Glomerular endothelial cell (primary cell): ENCODE measurements at places on chromosomes 1 and 21. TPM values are rescaled to one million over a fixed set of nuclear protein-coding genes. Genes with fewer than 3 reads are reported as not detected.

GRCh38 chr1:198107091-198107501 is 49.7 kb upstream of the NEK7 start:
- DNase-seq = no peak

- DNase-seq = no peak
These were observed at the start of gene RAP1GAP for GRCh38 chr1:21669258-21670058. Gene RAP1GAP (minus strand): TSS chr1:21669357. CDS start chr1:21620032, 49,325 bp downstream.

Gene ACBD6
- total RNA-seq = 56.8 and 72.2 TPM in 2 replicates

Gene LCE3D
- not detected in 2 replicates for total RNA-seq

DNA sequence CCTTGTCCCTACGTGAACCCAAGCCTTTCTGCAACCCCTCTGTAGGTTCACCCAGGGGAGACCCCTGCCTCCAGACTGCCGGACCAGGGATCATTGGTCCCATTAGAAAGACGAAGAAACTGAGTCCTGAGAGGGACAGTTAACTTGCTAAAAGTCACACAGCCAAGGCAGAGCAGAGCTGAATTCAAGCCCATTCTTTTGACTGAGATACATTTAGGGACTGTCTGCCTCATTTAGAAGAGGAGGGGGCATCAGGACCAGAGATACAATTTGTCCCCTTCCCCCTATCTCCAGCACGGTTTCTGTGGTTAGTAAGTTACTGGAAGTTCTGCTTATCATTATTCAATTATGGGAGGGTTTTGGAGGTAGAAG is 19.1 kb downstream of the KCNQ4 start:
- DNase-seq = no peak

Gene IFI44
- 8.2 and 35.1 TPM in 2 replicates for total RNA-seq

DNA sequence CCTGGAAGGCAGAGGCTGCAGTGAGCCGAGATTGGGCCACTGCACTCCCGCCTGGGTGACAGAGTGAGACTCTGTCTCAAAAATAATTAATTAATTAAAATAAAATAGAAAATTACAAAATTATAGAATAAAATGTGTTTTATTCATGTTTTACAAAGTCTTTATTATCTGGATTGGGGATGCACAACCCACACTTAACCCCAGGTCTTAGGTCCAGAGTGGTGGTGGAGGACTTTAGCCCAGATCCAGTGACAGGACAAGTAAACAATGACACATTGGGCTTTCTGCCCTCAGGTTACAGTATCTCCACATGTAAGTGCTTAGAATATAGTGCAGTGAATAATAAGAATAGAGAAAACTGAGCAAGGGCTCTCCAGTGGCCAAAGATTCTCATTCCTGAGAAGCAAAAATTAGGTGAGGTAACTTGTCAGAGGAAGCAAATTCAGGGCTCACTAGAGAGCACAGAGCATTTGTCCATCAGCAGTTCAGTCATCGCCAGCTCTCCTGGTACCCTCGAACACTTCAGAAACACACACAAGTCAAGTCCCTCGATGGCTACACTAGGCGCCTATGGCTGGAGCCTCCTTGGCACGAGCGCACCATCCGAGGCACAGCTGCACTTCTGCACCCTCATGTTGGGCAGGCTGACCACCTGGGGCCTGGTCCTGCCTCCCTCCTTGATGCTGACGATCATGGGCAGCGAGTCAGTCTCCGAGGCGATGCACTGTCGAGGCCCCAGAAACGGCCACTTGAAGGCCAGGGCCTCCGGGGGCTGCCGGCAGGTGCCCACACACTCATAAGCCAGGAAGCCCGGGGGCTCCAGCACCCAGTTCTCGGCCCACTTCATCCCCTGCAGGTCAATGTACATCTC is 2.6 kb downstream of the LEFTY1 start:
- DNase-seq = no peak

GRCh38 chr1:16433030-16433429 is 4.2 kb downstream of the SPATA21 start:
- no peak for DNase-seq

GRCh38 chr21:36839123-36839522 is 127.3 kb downstream of the HLCS start:
- DNase-seq = no peak

- DNase-seq = no peak
These were observed 33.1 kb downstream of the ZBTB17 start for GRCh38 chr1:15942661-15943327.

Gene CROCC
- 22.9 and 26.7 TPM in 2 replicates for total RNA-seq
